ENCODE measurements at places on chromosomes 7 and 10. TPM values are rescaled to one million over a fixed set of nuclear protein-coding genes. Genes with fewer than 3 reads are reported as not detected.
A peak's percentile ranks its signal among the peaks of the same experiment; 100 is the strongest.

DNA sequence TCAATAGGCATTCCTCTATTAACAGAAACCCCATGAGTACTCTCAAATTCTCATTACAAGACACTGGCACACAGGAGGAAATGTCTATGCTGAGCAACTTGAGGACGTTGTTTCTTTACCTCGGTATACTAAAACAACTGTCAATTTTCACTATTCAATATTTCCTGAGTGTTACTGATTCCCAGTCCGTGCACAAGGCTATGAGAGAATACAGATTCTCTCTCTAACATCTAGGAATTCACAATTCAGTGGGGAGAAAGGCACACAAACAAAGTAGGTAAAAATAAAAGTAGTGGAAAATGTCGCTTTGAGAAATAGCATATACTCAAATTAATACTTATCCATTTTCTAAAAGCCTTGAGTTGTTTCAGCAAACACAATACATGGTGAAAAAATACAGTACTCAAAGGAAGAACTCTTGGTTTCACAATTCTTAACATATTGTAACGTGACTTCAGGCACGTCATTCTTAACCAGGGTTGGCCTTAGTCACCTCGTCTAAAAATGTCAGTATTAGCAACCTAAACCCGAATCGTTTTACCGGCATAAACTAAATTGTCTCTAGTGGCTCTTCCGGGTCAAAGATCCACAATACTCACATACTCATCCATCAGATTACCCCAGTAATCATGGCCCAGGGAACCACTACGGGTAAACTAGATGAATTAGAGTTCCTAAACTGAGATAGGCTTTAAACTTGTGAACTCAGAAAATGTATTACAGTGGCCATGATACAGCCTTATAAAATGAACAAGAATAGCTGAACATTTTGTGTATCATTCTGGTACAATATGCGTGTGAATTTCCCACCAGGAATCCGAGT, 1.5 kb downstream of the IPMK start:
- H3K4me3 ChIP-seq, result peak overlapping the region; percentile 74
- peaks cover 8% of the 10 kb centered on the region for H3K4me1 ChIP-seq
- no peaks in the 10 kb centered on the region for H3K27me3 ChIP-seq
- no peaks in the 10 kb centered on the region for H3K36me3 ChIP-seq
- H3K27ac ChIP-seq, result peak overlapping the region; percentile 93
- DNase-seq, result peak; percentile 11

- H3K36me3 ChIP-seq, result no peaks in the 10 kb centered on the region
- no peaks in the 10 kb centered on the region for H3K27me3 ChIP-seq
- peaks cover 12% of the 10 kb centered on the region for H3K4me1 ChIP-seq
- no peak overlapping the region for H3K27ac ChIP-seq
- H3K4me3 ChIP-seq, result no peak overlapping the region
- no peak for DNase-seq
Observed at GRCh38 chr10:78899996-78900714, 168.6 kb upstream of the ZMIZ1 start.

DNA sequence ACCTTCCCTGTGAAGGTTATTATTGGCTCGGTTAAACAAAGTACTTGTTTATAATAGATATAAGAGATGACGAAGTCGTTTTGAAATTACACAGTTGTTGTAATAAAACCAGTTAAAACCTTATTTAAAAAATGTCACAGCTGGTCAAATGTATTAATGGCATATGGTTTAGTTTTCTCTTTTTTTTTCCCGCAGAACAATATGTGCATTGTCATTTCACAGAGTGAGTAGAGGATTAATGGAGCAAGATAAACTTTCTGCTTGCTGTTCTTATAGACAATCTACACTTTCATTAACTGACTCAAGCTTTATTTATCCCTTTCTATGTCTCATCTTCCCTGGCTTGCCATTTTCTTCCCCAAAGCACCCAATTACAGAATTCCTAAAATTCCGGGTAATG, 404.3 kb upstream of the NPVF start:
- no peaks in the 10 kb centered on the region for H3K36me3 ChIP-seq
- no peak for DNase-seq
- H3K4me1 ChIP-seq, result peaks cover 32% of the 10 kb centered on the region
- no peak overlapping the region for H3K4me3 ChIP-seq
- H3K27ac ChIP-seq, result no peak overlapping the region

- H3K36me3 ChIP-seq, result no peaks in the 10 kb centered on the region
- no peaks in the 10 kb centered on the region for H3K27me3 ChIP-seq
- DNase-seq, result no peak
- H3K27ac ChIP-seq, result no peak overlapping the region
- H3K4me1 ChIP-seq, result no peaks in the 10 kb centered on the region
Observed at GRCh38 chr7:78039790-78040776, 241.5 kb downstream of the PHTF2 start.

- H3K4me3 ChIP-seq, result no peak overlapping the region
- no peaks in the 10 kb centered on the region for H3K4me1 ChIP-seq
- H3K36me3 ChIP-seq, result no peaks in the 10 kb centered on the region
- H3K27me3 ChIP-seq, result no peaks in the 10 kb centered on the region
Observed at GRCh38 chr10:130558746-130559546, 422.8 kb downstream of the GLRX3 start.

DNA sequence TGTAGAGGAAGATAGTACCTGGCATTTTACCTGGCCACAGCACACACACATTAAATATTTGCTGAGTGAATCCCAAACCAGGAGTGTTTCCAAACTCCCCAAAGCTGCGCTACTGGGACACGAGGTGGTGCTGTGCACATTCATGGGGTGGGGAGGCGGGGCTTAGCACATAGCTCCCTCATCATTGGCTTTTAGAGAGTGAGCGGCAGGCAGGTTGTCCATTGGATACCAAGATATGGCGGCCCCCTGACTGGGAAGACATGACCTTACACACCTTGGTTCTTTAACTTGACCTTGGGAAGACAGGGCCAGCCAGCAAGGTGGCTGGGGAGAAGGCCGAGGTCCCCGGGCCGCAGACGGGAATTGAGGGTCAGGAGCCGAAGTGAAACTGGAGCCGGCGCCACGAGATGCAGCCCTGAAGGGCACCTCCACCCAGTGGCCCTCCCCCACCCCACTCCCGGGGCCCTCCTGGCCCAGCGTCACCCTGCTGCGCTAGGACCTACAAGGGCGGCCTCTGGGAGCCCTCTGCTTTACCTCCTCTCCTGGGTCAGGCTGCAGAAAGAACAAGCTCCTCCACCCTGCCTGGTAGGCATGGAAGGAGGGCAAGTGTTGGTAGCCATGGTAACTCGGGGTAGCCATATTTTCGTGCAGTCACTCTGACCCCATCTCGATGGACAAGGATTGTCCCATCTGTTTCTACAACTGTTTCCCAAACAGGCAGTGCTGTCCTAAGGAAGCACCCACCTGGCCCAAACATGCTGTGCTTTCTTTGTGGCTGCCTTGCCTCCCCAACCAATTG, 24.0 kb downstream of the TMEM176A start:
- no peak overlapping the region for H3K4me3 ChIP-seq
- peaks cover 14% of the 10 kb centered on the region for H3K4me1 ChIP-seq
- DNase-seq, result no peak
- no peak overlapping the region for H3K27ac ChIP-seq

GRCh38 chr7:79709574-79710409, 256.3 kb upstream of the MAGI2 start:
- no peak for DNase-seq
- H3K4me1 ChIP-seq, result no peaks in the 10 kb centered on the region
- no peaks in the 10 kb centered on the region for H3K27me3 ChIP-seq
- H3K36me3 ChIP-seq, result no peaks in the 10 kb centered on the region

- no peak for DNase-seq
- H3K4me3 ChIP-seq, result no peak overlapping the region
- no peaks in the 10 kb centered on the region for H3K27me3 ChIP-seq
Observed at GRCh38 chr10:118304521-118304920, 37.6 kb downstream of the FAM204A start.

GRCh38 chr7:137878333-137878961, 31.7 kb upstream of the DGKI start:
- peaks cover 45% of the 10 kb centered on the region for H3K4me1 ChIP-seq
- H3K4me3 ChIP-seq, result no peak overlapping the region

DNA sequence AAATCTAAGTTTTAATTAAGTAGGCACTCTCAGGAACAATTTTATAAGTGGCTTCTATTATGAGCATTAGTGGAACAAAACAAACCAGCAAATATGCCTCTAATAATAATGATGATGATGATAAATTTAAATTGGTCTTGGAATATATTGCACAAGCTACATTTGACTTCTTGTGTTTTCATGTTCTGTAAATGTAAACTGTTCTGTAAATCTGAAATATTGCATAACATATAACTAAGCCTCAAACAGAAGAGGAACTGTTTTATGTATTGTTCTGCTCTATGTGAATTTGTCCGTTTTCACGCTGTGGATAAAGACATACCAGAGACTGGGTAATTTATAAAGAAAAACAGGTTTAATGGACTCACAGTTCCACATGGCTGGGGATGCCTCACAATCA, 625.2 kb upstream of the CELF2 start:
- H3K4me3 ChIP-seq, result no peak overlapping the region
- DNase-seq, result no peak
- H3K4me1 ChIP-seq, result no peaks in the 10 kb centered on the region

- H3K36me3 ChIP-seq, result no peaks in the 10 kb centered on the region
- no peak for DNase-seq
- H3K4me3 ChIP-seq, result no peak overlapping the region
- H3K27me3 ChIP-seq, result no peaks in the 10 kb centered on the region
- peaks cover 14% of the 10 kb centered on the region for H3K4me1 ChIP-seq
Observed at GRCh38 chr7:151735186-151735850, 141.6 kb downstream of the PRKAG2 start.

- H3K27ac ChIP-seq, result no peak overlapping the region
- H3K27me3 ChIP-seq, result no peaks in the 10 kb centered on the region
- H3K36me3 ChIP-seq, result no peaks in the 10 kb centered on the region
Observed at GRCh38 chr10:110041479-110041829, 33.7 kb downstream of the ADD3 start.

DNA sequence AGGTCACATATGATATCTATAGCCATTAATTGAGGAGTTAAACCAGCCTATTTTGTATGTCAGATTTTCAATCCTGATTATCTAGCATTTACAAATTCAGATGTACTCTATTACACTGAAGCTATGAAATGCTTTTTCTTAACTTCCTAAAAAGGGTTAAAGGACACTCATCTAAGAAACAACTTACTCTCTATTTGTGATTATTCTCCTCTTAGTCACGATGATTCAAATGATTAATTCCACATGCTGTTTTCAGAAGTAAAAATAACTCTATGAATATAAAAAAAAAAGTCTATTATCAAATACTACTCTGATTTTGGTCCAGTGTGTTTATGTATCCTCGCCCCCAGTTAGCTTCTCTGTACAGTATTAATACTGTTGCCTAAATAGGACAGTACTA, 1199.9 kb downstream of the GATA3 start:
- peak overlapping the region; percentile 50 for H3K27ac ChIP-seq
- no peaks in the 10 kb centered on the region for H3K36me3 ChIP-seq
- no peak for DNase-seq
- H3K4me1 ChIP-seq, result peaks cover 23% of the 10 kb centered on the region

- no peak overlapping the region for H3K27ac ChIP-seq
- no peaks in the 10 kb centered on the region for H3K4me1 ChIP-seq
Observed at GRCh38 chr10:52410916-52411315, 96.8 kb downstream of the DKK1 start.

GRCh38 chr10:127550861-127551260, 1.8 kb downstream of the NPS start:
- no peak overlapping the region for H3K4me3 ChIP-seq
- H3K27ac ChIP-seq, result no peak overlapping the region
- DNase-seq, result no peak

DNA sequence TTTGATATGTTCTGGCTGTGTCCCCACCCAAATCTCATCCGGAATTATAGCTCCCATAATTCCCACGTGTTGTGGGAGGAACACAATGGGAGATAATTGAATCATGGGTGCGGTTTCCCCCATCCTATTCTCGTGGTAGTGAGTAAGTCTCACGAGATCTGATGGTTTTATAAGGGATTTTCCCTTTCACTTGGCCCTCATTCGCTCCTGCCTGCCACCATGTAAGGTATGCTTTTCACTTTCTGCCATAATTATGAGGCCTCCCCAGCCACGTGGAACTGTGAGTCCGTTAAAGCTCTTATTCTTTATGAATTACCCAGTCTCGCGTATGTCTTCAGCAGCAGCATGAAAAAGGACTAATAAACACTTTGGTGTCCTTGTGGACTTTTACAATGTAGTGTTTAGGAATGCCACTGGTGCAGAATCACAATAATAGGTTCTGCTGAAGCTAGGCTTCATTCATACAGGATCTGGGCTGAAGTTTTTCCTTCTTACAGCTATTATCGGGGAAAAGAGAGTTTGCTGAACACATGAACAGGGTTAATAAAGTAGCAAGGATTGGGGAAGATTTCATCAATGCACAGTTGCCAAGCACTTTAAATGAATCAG, 74.3 kb downstream of the CPED1 start:
- no peaks in the 10 kb centered on the region for H3K27me3 ChIP-seq
- no peak for DNase-seq
- no peak overlapping the region for H3K4me3 ChIP-seq
- H3K36me3 ChIP-seq, result no peaks in the 10 kb centered on the region

- H3K27ac ChIP-seq, result no peak overlapping the region
- no peaks in the 10 kb centered on the region for H3K27me3 ChIP-seq
- 0 out of 2 replicates have a peak, but pooled peaks cover 4% of the 10 kb centered on the region for H3K4me1 ChIP-seq
- no peak overlapping the region for H3K4me3 ChIP-seq
- DNase-seq, result no peak
Observed at GRCh38 chr10:102299873-102300272, 54.5 kb downstream of the GBF1 start.

DNA sequence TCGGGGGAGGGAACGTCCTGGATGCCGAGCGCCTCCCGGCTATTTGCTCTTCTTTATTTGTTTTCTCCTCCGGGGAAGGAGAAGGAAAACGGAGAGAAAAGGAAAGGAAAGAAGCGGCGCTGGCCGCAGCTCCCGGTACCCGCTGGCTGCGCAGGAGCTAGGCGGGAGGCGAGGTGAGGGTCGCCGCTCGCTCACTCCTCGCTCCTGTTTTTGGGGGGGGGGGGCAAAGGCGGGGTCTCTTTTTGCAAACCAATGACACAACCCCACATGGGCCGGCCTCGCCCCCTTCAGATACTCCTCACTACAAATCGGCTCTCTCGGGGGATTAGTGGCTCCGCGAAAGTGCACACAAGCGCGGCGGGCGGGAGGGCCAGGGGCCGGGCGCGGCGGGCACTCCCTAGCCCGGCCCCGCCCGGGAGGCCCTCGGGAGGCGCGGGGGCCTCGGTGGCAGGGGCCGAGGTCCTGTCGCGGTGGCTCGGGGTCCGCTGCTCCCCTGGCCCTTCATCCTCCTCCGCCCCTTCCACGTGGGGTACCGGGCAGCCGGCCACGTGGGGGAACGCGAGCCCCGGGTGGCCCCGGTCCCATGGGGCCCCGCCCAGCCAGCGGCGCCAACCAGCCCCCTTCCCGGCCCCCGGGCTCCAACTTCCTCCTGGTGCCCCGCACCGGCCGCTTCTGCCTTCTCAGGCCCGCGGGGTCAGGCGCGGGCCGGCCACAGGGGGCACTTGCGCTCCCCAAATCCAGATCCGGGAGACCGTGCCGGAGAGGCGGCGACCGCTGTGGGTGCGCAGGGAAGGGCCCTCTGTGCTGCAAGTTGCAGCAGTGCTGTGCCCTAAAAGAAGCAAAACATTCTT, 718 bp upstream of the CTBP2 start:
- H3K4me1 ChIP-seq, result peaks cover 24% of the 10 kb centered on the region
- H3K27ac ChIP-seq, result peak overlapping the region; percentile 93
- peak overlapping the region; percentile 79 for H3K4me3 ChIP-seq
- peaks cover 3% of the 10 kb centered on the region for H3K36me3 ChIP-seq
- DNase-seq, result peak; percentile 93

Gene CHRM2
- polyA plus RNA-seq, result 0.23 TPM

Gene CRPPA
- 0.15 TPM for polyA plus RNA-seq

Gene MGAM2
- polyA plus RNA-seq, result 0.02 TPM

Gene NUTM2E
- polyA plus RNA-seq, result 0.19 TPM

Gene NPSR1
- polyA plus RNA-seq, result not detected

Gene SNX10
- 0.13 TPM for polyA plus RNA-seq

Gene PAX4
- not detected for polyA plus RNA-seq

Gene ITPRID1
- polyA plus RNA-seq, result not detected

Gene PAPOLB
- not detected for polyA plus RNA-seq

Gene TEX36
- not detected for polyA plus RNA-seq

Gene TUBAL3
- not detected for polyA plus RNA-seq

Gene LRRTM3
- polyA plus RNA-seq, result not detected

Gene LRRN3
- 2.1 TPM for polyA plus RNA-seq

All from SK-N-SH (cell line).